CD14-positive monocyte (primary cell): ENCODE measurements at places on chromosomes 12 and 14. TPM values are rescaled to one million over a fixed set of nuclear protein-coding genes. Genes with fewer than 3 reads are reported as not detected.

Gene CELA1
- polyA plus RNA-seq: 3.0 TPM

- no peak for DNase-seq
Measured at GRCh38 chr14:29601616-29602015, 326.0 kb downstream of the PRKD1 start.

- DNase-seq: no peak
Measured at GRCh38 chr14:56124327-56124726, 6.1 kb downstream of the PELI2 start.

Gene ATG101
- 64.2 and 120 TPM in 2 replicates for polyA plus RNA-seq

DNA sequence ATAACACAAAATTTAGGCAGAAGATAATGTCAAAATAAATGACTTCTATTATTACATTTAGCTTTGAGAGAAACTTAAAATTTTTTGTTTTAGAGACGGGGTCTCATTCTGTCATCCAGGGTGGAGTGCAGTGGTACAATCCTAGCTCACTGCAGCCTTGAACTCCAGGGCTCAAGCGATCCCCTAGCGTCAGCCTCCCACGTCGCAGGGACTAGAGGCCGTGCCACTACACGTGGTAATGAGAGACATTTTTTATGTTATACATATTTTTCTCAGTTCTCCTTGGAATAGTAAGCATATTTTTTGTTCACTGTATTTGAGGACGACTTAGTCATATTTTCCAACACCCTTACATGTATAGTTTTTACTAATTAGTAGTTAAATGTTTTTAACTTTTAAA lies 21.5 kb upstream of the NUDT4 start:
- DNase-seq: no peak

DNA sequence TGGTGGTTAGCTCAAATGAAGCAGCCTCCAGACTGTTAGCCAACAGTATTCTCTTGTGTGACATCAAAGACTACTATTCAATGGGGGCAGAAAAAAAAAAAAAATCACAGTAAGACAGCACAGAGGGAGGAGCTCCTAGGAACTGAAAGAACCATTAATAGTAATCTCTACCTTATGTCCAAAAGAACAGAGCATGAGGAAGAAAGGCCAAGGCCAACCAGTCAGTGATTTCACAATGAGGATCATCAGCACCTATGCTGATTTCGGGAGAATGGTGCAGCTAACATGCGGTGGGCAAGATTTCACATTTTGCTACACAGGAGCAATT lies 66.3 kb upstream of the SOX5 start:
- no peak for DNase-seq

DNA sequence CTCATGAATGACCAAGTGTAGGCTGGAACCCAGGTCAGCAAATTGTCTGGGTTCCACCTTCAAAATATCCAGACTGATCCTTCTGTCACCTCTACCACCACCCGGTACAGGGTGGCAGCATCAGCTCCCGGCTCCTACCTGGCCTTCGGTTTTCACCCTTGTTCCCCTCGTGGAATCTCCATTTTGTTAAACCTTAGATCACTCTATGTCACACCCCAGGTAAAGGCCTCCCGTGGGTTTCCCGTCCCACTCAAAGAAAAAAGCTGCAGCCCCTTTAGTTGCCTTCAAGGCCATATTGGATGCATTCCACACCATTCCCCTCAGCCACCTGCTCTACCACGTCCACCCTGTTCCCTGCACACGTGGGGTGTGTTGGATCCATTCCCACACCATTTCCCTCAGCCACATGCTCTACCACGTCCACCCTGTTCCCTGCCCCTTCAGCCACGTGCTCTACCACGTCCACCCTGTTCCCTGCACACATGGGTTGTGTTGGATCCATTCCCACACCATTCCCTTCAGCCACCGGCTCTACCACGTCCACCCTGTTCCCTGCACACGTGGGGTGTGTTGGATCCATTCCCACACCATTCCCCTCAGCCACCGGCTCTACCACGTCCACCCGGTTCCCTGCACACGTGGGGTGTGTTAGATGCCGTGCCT lies 23.8 kb downstream of the SLC6A13 start:
- DNase-seq: no peak

GRCh38 chr14:95026851-95027463 lies 130.4 kb downstream of the DICER1 start:
- no peak for DNase-seq

DNA sequence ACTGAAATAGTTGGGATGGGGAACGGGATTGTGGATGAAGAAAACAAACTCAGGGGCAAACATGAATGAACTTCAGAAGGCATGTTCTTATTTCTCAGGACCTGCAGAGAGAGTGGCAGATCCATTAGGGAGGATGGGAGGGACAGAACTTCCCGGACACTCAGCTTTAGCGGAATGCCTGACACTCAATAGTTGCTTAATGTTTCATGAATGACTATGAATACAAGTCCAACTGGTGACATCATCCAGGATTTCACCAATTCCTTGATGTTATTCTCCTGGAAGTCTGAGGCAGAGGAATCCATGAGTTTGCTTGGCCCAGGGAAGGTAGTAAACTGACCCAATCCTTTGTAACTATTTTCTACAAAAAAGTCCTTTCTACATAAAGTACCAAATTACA lies 37.8 kb upstream of the LRRC10 start:
- DNase-seq: no peak

Gene MARCHF9
- 8.1 and 9.5 TPM in 2 replicates for polyA plus RNA-seq

GRCh38 chr12:113766131-113766878 lies 199.8 kb downstream of the RBM19 start:
- no peak for DNase-seq

Gene RXYLT1
- polyA plus RNA-seq: 6.5 TPM

DNA sequence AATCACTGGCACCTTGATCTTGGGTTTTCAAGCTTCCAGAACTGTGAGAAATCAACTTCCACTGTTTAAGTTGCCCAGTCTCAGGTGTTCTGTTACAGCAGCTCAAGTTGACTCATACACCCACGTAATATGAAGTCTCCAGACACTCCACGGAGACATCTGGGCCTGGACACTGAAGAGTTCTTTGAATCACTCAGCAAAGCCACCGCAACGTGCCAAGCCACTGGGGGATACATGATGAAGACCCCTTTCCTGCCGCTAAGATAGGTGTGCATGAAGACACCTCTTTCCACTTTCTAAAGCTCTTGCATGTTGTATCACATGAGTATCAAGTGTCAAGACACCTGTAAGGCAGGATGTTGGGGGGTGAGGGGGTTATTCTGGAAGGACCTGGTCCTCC lies 311.7 kb upstream of the RTL1 start:
- DNase-seq: no peak

DNA sequence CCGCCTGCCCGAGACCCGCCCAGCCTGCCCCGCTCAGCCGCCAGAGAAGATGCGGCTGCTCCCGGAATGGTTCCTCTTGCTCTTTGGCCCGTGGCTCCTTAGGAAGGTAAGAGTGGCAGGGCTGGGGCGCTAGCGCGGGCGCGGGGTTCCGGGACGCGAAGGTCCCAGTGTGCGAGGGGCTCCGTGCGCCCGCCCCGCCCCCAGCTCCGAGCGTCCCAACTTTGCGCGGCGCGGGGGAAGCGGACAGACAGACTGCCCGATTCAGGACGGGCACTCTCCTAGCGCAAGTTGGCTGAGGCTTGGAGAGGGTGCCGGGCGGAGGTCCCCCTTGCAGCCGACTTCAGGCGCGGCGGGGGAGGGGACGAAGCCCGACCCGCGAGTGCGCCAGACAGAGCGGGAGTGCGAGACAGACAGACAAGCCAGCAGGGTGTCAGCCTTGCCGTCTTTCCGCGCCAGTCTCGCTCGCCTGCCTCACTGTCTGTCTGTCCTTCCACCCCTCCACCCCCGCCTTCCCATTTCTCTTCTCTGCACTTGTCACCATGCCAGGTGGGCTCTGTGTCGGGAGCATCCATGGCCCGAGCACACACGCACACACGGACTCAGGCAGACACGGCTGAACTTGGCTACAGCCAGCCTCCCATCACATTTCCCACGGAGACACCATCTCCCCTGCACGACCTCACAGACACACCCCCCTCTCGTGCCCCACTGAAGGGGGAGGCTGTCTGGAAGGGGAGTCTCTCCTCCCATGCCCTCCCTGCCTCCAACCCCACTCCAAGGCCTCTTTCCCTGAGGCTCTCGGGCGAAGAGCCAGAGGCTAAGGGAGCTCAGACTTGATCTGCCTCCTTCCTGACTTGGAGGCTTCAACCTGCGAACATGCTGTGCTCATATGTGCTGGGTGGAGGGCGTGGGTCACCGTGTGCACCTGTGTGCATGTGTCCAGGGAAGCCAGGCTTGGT lies 606 bp downstream of the NXPH4 start:
- no peak for DNase-seq

Gene TMEM132C
- not detected for polyA plus RNA-seq

Gene NTS
- not detected for polyA plus RNA-seq

Gene TBX3
- 0.04 TPM for polyA plus RNA-seq

Gene RBM19
- 2.2 TPM for polyA plus RNA-seq

DNA sequence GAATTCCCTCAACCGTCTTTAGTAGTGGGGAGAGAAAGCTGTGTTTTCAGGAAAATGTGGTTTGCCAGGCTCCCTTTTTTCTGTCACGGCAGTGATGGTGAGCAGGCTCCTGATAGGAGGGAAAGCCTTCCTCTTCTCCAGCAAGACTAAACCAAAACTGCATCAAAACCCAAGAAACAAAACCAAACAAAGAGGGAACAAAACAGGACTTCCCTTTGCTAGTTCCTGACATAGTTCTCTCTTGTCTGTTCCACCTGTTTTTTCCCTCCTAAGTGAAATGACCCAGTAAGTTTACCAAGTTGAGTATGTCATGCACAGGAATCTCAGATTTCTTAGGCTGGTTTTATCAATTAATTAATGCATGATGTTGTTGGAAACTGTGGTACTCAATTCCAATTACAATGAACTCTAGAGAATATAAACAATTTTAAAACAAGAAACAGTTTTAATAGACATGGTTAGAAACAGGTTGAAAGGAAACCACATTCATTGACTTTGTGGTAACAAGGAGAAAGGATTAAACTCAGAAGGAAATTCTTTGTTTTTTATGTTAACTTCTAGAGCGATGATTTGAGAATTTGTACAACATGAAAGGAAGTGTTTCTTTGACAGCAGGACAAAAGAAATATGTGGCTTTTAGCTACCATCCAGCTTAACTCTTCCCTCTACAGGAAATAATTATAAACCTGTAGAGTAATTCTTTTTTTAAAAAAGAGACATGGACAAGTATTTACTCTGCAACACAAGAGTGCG lies 23.0 kb upstream of the CSRP2 start:
- DNase-seq: no peak

GRCh38 chr12:34526946-34527345 lies 504.6 kb downstream of the ALG10 start:
- no peak for DNase-seq

DNA sequence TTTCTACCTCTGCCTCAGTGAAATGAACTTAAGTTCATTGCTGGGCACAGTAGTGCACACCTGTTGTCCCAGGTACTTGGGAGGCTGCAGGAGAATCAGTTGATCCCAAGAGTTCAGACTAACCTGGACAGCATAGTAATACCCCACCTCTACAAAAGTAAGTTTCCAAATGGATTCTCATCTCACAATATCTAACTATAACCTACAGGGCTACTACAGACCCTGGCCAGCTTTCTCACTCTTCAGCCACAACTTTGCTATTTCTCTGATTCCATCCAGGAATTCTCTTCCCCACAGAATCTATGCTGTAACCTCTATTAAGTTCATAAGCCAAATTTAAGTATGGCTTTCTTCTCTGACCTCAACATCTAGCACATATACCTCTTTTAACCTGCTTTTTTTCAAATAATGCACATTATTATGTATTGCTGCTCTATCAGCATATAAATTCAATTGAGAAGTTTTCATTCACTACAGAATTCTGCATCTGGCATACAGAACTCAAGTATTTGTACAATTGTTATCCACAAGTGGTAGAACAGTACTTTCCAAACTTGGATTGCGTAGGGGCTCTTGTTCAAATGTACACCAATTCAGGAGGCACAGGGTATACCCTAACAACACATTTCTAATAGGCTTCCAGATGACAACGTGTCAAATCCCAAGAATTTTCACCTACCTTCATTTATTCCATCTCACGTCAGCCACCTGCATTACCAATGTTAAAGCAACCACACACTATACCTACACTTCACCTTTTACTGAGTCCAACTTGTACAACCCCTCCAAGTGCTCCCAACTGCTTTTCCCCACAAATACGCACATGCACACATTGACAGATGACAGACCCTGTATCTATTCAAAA lies 3.8 kb downstream of the RPS29 start:
- DNase-seq: no peak

GRCh38 chr12:75816897-75817296 lies 214.7 kb downstream of the PHLDA1 start:
- peak; percentile 44 for DNase-seq

Gene MYH7
- not detected in 2 replicates for polyA plus RNA-seq

DNA sequence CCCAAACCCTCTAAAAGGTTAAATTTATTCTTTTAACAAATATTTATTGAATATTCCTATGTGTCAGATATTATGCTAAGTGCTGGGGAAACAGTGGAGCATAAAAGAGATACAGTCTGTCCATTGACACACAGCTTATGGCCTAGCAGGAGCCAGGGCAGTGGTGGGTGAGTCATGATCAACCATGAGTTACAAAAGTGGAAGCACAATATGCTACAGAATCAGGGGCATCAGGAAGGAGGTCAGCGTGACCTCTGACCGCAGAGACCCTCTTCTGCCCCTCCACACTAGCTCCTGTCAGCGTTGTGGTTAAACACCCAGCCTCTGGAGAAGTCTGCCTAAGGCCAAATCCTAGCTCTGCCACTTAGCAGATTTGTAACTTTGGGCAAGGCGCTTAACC lies 4.7 kb upstream of the PPP1R1A start:
- no peak for DNase-seq

Gene TAS2R19
- polyA plus RNA-seq: not detected

- DNase-seq: peak; percentile 30
Measured at GRCh38 chr14:21846227-21846885, 172.7 kb upstream of the OR4E1 start.

DNA sequence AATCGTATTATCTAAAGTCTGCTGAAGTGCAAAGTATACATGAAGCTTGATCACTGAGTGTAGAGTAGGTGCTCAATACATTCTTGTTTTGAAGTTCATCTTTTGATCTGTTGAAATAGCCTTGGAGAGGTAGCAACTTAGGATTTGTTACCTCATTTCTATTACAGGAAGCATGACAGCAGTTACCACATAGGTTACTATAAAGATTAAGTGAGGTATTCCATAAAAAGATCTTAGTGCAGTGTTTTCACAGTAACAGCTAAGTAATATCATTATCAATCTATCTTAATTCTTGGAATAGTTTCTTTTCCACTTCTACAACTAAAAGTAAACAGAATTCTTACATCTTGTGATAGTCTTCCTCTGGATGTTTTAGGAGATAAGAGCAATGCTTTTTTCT lies 50.9 kb downstream of the BTBD7 start:
- DNase-seq: no peak

Gene MYH6
- not detected for polyA plus RNA-seq

- no peak for DNase-seq
Measured at GRCh38 chr12:50041062-50041860, 16.0 kb upstream of the RACGAP1 start.

Gene PLA2G1B
- not detected in 2 replicates for polyA plus RNA-seq

- DNase-seq: no peak
Measured at GRCh38 chr14:30005114-30005808, 77.6 kb upstream of the PRKD1 start.

Gene AACS
- 7.9 TPM for polyA plus RNA-seq

Gene WNT1
- not detected for polyA plus RNA-seq

Gene CLEC9A
- polyA plus RNA-seq: 0.07 TPM in 1 of 2 replicates, not detected in the other

- peak; percentile 31 for DNase-seq
Measured at GRCh38 chr12:124566997-124567672, at the start of gene NCOR2. Gene NCOR2, minus strand, starts transcription at chr12:124567612. Its CDS starts 72,361 bp downstream, at chr12:124495251.

Gene PLCZ1
- not detected in 2 replicates for polyA plus RNA-seq
